ENCODE measurements at places on chromosomes 1 and 21.

GRCh38 chr1:100397681-100398080, 45.4 kb downstream of the CDC14A start:
- DNase-seq: no peak

DNA sequence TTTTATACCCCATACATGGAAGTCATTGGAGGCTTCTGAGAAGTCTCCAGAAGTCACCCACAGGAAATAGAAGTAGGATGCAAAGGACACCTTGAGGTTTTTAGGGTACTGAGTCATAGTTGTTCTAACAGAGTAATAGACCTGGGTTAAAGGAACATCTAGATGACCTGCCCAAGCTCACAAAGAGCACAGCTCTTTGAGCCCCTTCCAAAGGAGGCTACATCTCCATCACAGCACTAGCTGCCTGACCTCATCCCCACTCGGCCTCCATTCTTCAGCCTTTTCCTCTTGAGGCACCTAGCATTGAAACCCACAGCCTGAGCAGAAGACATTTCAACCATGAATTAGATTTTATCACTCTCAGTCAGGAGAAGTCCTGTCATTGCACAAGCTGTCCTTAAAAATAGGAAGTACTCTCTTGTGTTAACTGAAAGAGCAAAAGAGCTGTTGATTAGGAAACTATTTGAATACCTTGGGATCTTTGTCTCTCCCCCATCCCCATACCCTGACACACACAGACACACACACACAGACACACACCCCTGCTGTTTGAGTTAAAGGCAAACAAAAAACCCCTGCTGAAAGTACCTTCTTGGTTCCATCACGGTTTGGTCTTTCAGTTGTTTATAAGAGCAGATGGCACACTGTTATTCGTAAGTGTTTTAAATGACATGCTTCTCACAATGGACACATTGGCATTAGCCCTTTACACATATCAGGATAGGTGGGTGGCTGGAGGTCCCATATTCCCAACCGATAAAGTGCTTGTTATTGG, 22.2 kb downstream of the MKNK1 start:
- DNase-seq: no peak

GRCh38 chr1:244010703-244011123, 40.4 kb upstream of the ZBTB18 start:
- no peak for DNase-seq

- DNase-seq: no peak
These were observed 146.7 kb upstream of the HMGB4 start for GRCh38 chr1:33716976-33717688.

- DNase-seq: no peak
These were observed at the start of gene SLAMF1 for GRCh38 chr1:160646711-160647328. TSS of gene SLAMF1 (minus strand) at chr1:160647044. CDS start at chr1:160646945, 99 bp downstream.

DNA sequence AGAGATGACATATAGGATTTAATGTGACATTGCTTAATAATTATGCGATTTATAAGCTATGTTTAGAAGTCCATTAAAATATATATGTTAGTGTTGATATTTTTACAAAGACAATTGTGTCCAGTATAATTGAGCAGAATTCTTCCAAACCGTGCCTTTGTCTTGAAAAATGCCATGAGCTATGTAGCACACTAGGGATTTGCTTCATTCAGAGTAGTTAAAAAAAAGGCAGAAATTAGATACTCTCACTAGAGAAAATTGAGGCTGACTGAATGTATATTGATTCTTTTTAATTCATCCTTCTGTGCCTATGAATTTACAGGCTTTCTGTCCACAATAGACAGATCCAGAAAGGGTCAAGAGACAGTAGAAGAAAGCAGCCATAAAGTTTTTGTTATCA, 429.0 kb downstream of the NEGR1 start:
- no peak for DNase-seq

GRCh38 chr1:234680331-234680904, 70.4 kb upstream of the IRF2BP2 start:
- no peak for DNase-seq

GRCh38 chr1:180382326-180383115, 119.9 kb downstream of the ACBD6 start:
- no peak for DNase-seq

GRCh38 chr1:114503916-114504422, 7.0 kb downstream of the TRIM33 start:
- no peak for DNase-seq

- DNase-seq: no peak
These were observed 183.4 kb upstream of the PTBP2 start for GRCh38 chr1:96538111-96538641.

DNA sequence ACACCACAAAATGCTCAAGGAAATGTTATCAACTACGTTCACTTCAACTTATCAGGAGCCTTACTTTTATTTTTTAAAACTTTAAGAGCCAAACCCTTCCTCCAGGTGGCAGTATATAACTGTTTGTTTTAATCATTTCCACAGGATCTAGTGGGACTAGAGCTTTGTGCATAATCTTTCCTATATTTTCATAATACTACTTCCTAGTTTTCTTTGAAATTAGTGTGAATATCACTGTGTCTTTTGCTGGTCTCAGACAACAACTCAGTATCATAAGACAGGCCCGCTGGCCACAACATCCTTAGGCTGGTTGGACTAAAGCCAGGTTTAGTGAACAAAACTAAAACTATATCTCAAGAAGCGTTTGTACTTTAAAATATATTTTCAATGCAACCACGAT, 145.5 kb downstream of the TIAM1 start:
- DNase-seq: peak; percentile 51

- no peak for DNase-seq
These were observed 147.9 kb upstream of the RGS18 start for GRCh38 chr1:192010406-192010805.

- no peak for DNase-seq
These were observed 46.2 kb downstream of the DMRTB1 start for GRCh38 chr1:53505401-53505800.

DNA sequence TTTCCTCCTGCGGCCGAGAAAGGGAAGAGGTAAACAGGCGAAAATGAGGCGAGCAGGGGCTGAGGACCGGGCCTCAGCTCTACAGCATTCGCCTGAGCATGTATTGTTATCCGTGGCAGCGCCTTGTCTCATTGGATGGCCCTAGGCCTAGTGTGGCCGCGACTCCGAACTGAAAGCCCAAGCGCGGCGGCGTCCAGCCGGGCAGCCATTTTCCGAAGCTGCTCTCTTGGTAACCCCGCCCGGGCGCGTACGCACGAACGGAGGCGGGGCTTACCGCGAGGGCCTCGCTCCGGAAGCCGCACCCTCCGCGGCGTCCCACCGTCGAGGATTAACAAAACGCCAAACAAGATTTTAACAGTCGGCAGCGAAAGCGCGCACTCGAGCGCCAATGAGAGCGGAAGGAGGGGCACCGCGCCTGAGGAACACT, 797 bp upstream of the USP1 start:
- DNase-seq: peak; percentile 77

GRCh38 chr1:233114159-233114558, 163.7 kb downstream of the NTPCR start:
- no peak for DNase-seq

DNA sequence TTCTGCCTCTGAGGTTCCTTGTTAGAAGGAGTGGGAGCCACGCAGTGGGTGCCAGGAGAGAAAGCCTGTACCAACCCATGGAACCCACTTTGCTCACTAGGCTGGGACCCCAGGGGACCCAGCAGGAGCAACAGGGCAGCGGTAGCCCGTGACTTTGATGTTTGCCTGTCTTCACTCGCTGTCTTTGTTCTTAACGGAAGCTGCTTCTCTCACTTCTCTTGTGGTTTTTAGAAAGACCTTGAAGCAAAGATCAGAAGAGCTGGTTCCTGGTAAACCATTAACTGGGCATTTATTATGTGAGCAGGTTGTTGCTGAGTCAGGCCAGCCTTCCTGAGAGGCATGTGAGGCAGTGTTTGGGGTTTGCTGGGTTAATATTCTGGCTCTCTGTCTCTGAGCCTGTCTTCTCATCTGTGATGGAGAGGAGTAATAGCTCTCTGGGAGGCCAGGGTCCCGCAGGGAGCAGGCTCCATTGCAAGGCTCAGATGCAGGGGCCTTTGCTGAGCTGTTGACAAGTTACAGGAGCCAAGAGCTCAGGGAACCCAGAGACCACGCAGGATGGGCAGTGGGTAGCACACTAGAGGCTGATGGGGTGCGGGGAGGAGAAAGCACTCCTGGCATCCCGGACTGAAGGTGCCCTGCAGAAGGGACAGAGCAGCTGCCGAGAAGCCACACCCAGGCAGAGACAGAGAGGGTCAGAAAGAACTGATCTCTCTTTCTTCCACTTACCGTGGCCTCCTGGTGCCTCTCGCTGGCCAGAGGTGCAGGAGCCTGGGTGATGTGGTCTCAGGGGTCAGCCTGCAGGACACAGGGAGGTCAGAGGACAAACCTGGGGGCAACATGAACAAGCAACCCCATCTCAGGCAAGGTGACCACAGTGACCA, 367.5 kb upstream of the C1orf174 start:
- no peak for DNase-seq

DNA sequence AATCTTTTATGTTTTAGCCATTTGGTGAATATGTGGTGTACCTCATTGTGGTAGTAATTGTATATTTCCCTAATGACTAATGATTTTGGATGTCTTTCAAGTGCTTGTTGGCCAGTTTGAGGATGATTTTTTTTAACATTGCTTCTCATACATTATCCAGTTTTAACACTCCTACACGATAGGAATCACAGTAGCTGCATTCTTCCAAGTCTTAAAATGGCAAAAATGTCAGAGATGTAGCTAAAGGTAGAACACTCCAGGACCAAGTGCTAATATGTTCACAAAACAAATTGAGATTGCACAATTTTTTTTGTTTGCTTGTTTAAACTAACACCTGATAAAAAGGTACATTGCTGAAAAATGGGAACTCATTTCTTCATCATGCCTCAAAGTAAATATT, 11.7 kb downstream of the USP25 start:
- DNase-seq: no peak

DNA sequence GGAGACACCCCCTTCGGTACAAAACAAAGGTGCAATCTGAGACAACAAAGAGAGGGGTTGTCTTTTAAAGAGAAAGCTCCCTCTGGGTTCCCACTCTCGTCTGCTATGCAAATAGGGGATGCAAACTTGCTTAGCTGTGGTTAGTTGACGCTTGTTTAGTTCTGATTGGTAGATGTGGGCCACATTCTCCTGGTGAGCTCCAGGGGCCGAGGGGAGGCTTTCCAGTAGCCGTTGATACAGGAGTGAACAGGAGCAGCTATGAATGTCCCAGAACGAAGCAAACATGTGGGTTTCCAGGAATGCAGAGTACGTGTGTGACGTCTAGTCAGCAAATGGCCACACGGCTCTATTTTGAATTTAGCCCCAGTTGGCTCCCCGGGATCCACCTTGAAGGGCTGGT, 14.7 kb downstream of the TFF2 start:
- DNase-seq: no peak

GRCh38 chr21:38597421-38597820, 99.1 kb upstream of the ERG start:
- no peak for DNase-seq

DNA sequence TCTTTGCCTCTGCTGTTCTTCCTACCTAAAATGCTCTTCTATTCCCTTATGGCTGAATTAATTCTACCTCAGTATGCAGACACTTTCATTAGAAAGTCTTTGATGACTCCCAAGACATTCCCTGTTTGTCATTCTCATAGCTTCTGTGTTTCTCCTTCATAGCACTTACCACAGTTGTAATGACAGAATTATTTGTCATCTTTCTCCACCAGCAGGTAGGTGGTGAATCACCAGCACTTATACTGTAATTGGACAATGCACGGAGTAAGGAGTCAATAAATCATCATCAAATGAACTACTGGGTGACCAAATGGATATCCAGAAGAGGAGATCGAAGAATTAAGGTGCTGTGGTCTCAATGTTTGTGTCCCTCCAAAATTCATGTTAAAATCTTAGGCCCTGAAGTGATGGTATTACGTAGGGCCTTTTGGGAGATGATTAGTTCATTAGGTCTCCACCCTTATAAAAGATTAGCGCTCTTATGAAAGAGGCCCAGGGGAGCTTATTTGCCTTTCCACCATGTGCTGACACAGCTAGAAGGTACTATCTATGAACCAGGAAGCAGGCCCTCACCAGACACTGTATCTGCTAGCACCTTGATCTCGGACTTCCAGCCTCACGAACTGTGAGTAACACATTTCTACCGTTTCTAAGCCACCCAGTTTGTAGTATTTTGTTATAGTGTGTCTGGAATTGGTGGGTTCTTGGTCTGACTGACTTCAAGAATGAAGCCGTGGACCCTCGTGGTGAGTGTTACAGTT, 2.4 kb upstream of the CCT8 start:
- peak; percentile 18 for DNase-seq

- no peak for DNase-seq
These were observed 161.6 kb downstream of the GLUL start for GRCh38 chr1:182229921-182230491.

DNA sequence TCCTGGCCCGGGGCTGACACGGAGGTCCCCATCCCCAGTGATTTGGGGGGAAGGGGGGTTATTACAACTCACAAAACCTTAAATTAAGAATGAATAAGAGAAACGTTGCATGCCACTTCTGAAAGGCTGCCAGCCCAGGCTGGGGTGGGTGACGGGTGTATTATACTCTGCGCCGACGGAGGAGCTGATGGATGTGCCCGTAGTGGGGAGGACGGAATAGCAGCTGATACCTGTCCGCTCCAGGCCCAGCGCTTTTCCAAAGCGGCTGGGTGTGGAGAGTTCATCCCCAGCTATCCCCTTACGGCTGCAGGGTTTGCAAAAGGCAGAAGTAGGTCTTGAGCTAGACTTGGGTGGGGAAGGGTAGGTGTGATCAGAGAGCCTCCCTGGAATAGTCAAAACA, 63.8 kb upstream of the CASZ1 start:
- no peak for DNase-seq

DNA sequence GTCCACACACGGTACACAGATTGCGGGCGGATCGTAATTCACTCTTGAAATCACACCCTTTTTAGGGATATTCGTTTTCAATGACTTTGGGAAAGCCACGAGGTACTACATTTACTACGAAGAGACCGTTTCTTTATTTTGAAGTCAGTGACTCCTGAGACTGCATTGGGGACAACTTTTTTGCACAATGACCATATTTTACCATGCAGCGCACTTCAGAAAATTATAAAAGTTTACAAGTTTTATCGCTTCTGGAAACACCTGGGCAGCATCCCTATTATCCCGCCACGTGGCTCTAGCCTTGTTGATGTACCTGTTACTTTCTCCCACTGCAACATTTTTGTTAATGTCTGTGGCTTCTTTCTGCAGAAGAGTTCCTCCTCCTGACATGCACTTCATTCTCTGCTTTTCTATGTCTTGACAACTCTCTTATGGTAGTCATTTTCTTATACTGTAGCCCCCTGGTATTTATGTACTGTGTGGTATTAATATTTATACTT, 1.3 kb upstream of the AKT3 start:
- DNase-seq: no peak

- DNase-seq: no peak
These were observed 14.6 kb upstream of the TTC4 start for GRCh38 chr1:54701066-54701465.

DNA sequence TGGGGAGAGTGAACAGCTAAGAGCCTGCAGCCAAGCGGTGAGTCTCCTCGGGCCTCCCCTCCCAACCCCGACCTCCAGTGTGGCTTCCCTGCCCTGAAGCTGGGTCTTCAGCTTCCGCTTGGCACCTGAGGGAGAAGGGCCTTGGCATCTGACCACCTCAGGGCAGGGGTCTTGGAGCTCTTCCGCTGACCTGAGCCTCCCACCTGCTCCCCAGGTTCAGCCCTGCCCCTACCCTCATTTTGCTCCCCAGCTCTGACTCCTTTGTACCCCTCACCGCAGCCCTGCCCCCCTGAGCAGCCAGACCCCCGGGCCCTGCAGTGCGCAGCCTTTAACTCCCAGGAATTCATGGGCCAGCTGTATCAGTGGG, 4.9 kb downstream of the ADAMTSL4 start:
- DNase-seq: no peak

GRCh38 chr1:25037174-25038074, 107.3 kb upstream of the RUNX3 start:
- DNase-seq: peak; percentile 48

Data from H54 (cell line).